ENCODE measurements at places on chromosomes 4 and X. TPM values are rescaled to one million over a fixed set of nuclear protein-coding genes. Genes with fewer than 3 reads are reported as not detected.

GRCh38 chrX:67613366-67613765 lies 69.5 kb downstream of the AR start:
- DNase-seq = no peak

- DNase-seq = no peak
Observed at GRCh38 chr4:6917461-6918271, 8.0 kb downstream of the TBC1D14 start.

DNA sequence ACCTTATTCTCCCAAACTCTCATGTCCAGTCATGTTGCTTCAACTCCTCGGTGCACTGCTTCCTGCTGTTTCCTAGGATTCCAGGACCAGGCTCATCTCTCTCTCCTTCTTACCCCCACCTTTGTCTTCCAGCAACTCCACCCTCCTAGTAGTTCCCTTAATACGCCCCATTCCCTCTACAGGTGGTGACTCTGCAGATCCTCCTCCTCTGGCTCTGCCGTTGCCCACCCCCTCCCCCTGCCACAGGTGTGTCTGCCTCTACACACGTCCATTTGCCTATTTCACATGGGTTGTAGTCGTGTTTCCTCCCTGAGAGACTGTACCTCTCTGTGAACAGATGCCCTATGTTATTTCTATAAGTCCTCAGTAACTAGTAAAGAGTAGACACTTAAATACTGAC lies 32.4 kb downstream of the CDS1 start:
- DNase-seq = no peak

GRCh38 chr4:78581618-78582017 lies 30.0 kb downstream of the ANXA3 start:
- no peak for DNase-seq

- DNase-seq = no peak
Observed at GRCh38 chr4:103054030-103054429, 22.5 kb downstream of the SLC9B2 start.

DNA sequence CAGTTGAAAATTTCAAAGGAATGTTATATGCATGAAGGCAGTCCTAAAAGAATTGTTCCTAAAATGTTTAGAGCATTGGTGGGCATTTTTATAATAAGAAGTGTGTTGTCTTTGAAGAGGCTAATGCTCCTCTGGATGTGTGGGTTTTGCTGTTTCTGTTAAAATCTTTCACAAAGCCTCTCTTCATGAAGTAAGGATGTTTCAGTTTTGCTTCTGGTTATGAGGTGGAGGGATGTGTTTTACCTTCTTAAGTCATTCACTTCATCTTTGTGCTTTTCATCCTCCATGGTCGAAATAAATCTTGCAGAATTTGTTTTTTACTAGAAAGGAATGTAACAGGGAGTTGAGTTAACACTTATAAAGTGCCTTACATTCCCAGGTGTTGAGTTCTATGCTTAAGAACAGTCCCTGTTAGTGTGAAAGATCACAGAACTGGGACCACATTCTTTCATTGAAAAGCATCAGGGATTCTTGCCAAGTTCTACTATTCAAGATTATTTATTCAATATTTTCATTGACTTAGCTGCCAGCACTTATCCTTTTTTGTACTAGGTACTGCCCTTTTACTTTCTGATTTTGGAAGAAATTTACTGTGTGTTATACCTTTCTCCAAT lies 21.1 kb downstream of the FHIP1A start:
- no peak for DNase-seq

- no peak for DNase-seq
Observed at GRCh38 chr4:181307824-181308223, 935.4 kb upstream of the TENM3 start.

- no peak for DNase-seq
Observed at GRCh38 chr4:1682860-1683259, 1.3 kb downstream of the FAM53A start.

Gene HPGD
- not detected for total RNA-seq

Gene POU3F4
- total RNA-seq = not detected

Gene CSAG2
- not detected for total RNA-seq
